ENCODE measurements at places on chromosomes 2 and 18.
A peak's percentile ranks its signal among the peaks of the same experiment; 100 is the strongest.

GRCh38 chr2:240573516-240574385 is 5.5 kb downstream of the RNPEPL1 start:
- DNase-seq: no peak

- DNase-seq: no peak
Measured at GRCh38 chr18:13390711-13391110, 172.2 kb downstream of the LDLRAD4 start.

DNA sequence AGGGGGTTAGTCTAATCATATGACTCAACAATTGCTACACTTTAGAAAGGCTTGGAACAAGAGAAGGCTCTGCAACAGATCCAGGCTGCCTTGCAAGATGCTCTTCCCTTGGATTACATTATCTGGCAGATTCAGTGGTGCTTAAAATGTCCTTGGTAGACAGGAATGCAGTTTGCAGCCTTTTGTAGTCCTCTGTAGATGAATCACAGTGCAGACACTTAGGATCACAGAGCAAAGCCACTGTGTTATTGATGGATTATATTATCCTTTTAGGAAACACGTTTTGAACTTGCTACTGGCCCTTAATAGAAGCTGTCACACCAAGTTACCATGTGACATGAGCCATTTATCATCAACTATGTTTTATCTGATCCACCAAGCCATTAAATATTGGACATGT is 152.2 kb downstream of the CBLN2 start:
- DNase-seq: no peak

DNA sequence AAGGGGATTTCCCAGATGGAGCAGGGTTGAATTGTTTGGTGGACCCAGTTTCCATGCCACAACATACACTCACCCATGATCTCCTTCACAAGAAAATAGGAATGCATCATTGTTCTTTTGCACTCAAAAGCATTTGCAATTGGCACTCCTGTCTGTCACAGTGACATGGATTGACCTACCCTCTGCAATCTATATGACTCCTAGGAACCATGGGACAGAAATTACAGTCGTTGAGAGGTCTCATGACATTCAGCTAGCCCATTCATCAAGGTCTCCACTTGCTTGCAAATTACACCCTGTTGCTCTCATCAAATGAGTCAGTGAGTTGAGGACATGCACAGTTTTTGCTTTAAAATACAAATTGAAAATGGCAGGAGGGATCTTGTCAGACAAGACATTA is 448.5 kb downstream of the LPIN1 start:
- no peak for DNase-seq

DNA sequence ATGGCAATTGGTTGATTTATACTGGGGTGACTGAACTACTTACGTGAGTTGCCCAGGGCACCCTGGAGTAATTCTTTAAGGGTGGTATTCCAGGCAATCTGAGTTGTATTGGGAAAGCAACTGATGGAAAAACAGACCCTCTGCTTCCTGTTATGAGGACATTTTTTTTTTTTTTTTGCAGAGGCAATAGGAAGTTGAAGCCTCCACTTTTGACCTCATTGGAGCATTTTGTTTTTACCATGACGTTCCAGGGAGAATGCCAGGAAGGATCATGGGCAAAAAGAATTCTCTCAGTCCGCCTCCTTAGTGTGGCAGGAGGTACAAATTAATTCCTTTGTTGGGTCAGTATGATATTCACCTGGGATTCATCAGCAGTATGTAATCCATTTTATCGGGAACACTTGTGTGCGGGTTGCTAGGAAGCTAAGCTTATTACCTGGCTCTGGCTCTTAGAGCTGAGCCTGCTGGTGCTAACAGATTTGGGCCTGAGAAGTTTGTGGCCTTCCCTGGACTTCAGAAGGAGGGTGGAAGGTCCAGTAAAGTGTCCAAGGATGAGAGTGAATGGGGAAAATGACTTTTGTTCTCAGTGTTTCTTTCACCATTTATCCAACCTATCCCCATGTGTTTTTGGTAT is 272.9 kb upstream of the EPAS1 start:
- DNase-seq: no peak

DNA sequence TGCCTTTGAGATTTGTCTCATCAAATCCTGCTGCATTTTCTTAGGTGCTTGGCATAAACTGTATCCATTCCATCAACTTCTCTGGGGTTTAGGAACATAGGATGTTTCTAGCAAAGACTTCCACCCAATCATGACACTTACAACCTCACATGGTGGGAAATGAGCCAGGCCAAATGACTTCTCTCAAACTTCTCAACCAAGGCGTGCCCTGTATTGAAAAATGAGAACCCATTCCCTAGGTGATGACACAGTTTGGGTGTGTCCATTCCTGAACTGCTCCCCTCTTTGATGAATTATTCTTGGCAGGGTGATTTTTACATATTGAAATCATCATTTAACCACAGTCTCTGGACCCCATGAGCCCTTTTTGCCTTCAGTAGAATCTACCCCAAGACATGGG is 161.1 kb downstream of the EN1 start:
- DNase-seq: no peak

DNA sequence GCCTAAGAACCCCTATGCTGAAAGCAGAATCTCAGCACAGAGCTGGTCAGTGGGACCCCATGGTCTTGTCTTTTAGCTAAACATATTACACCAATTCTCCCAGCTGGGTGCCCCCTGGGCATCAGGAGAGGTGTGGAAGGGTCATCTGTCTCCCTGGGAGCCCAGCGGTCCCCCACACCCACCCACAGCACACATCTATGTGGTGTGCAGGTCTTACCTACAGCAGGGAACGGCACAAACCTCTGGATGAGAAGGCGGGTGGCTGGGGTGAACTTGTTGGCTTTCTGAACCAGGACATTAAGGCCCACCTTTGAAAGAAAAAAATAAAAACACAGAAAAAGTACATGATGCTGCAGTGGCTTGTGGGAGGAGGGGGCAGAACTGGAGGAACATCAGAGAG is 70.7 kb downstream of the EMX1 start:
- no peak for DNase-seq

DNA sequence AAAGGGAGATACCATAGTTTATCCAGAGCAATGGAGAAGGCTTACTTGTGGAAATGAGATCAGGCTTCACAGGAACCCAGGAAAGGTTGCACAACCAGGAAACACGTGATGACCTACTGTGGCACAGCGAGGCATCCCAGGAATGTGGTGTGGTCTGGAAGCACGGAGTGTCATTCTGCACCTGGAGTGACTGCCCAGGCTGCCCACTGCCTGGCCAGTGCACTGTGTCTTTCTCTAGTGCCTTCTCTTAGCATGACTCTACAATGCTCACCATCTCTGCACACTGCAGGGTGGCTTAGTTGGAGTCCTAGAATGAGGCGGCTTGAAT is 48.9 kb downstream of the CHST9 start:
- DNase-seq: no peak

- peak; percentile 98 for DNase-seq
Measured at GRCh38 chr2:191866675-191867506, 20.0 kb upstream of the CAVIN2 start.

DNA sequence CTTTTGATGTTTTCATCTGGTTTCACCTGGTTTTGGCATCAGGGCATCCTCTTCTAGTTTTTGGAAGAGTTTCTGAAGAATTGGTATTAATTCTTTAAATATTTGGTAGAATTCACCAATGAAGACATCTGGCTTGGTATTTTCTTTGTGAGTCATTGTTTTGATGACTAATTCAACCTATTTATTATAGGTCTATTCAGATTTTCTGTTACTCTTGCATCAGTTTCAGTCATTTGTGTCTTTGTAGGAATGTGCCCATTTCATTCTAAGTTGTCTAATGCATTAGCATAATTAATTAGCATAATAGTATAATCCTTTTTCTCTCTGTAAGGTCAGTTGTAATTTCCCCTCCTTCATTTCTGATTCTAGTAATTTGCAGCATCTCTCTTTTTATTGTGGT is 8.0 kb downstream of the GNLY start:
- DNase-seq: peak; percentile 85

- DNase-seq: no peak
Measured at GRCh38 chr18:79465392-79465991, 69.8 kb downstream of the NFATC1 start.

DNA sequence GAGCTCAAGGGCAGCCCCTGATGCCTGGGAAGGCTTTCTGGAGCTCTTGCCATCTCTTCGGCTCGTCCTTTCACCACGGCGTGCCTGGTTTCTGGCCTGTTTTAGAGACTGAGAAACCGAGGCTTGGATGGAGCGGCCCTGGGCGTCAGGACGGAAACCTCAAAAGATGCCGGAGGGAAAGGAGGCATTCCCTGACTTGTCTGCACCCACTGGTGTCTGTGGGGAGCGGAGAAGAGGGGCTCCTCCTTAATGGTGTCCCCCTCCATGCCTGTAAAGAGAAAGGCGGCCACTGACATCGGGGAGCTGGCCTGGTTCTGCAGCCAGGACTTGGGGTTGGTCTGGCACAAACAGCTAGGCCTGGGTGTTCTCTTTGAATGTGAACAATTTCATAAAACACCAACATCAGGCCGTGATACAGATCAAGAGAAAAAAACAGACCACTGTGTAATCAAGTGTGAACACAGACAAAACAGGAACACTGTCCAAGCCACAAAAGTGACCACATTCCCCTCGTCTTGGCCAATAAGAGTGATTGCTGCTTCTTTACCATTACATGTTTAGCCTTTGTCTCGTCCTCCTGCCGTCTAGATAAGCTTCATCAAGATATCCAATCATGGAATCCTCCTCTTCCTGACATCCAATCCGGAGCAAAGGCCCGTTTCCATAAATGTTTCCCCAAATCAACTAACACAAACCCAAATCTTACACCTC is 633 bp upstream of the ILKAP start:
- no peak for DNase-seq

- DNase-seq: no peak
Measured at GRCh38 chr2:86309966-86310365, 27.5 kb downstream of the REEP1 start.

GRCh38 chr2:100624536-100624935 is 61.7 kb downstream of the PDCL3 start:
- no peak for DNase-seq

DNA sequence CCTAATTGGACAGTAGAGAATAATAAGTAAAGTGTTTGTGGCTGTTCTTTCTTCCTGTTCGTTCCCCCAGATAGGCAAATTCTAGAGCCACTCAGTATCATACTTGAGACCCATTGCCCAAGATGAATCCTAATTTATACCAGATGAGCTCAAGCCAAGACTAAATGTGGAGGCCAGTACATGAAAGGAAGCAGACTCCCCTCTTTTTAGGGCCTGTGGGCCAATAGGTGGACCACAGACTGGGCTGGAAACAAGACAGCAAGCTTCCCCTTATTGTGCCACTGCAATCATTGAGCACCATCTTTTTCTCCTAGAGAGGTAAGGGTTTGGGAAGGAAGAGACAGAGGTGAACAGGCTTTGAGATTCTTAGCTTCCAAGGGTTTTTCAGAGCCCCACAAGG is 141.9 kb downstream of the MGAT5 start:
- no peak for DNase-seq

GRCh38 chr2:134124047-134124753 is 129.7 kb upstream of the MGAT5 start:
- no peak for DNase-seq

GRCh38 chr2:86238354-86238753 is 39.1 kb downstream of the MRPL35 start:
- no peak for DNase-seq

DNA sequence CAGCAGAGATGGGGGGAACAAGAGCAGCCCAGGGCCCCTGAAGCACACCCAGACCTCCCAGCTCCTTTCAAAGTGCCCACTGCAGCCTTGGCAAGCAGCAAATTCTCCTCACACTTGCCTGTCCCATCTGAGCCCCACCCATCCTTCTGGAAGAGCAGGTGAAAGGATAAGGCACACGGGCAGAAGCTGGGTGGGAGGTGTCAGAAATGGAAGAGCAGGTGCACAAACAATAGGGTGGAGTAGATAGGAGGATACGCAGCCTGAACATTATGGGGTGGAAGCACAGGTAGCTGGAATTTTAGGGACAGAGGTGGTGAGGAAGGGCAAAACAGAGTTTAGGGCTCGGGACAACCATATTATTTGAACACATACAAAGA is 69.2 kb downstream of the TNS1 start:
- DNase-seq: no peak

GRCh38 chr2:6089474-6089873 is 397.3 kb downstream of the SOX11 start:
- no peak for DNase-seq

DNA sequence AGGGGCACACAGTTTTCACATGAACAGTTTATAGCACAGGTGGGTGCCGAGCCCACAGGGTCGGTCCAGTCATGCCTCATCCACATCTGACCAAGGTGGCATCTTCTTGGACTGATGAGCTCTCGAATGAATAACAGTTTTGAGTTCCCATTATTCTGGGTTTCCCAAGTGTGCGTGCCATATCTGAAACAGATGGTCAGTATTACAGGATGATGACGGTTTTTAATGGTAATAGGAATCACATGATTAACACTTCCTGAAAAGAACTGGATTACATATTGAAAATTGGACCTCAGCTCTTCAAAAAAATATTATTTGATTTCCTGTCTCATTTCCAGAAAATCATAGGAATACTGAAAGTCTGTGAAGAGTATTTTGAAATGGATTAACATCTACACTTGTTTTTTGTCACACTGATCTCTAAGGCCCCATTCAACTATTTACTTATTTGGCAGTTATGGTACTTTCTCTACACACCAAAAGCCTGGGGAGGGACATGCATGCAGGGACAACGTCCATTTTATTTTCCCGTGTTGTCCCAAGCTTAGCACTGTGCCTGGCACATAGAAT is 22.2 kb upstream of the NAB1 start:
- no peak for DNase-seq

GRCh38 chr2:8803658-8804379 is 33.6 kb downstream of the KIDINS220 start:
- peak; percentile 91 for DNase-seq

- DNase-seq: no peak
Measured at GRCh38 chr18:58714821-58715220, 43.6 kb downstream of the MALT1 start.

- no peak for DNase-seq
Measured at GRCh38 chr2:127651971-127652550, 6.1 kb downstream of the GPR17 start.

DNA sequence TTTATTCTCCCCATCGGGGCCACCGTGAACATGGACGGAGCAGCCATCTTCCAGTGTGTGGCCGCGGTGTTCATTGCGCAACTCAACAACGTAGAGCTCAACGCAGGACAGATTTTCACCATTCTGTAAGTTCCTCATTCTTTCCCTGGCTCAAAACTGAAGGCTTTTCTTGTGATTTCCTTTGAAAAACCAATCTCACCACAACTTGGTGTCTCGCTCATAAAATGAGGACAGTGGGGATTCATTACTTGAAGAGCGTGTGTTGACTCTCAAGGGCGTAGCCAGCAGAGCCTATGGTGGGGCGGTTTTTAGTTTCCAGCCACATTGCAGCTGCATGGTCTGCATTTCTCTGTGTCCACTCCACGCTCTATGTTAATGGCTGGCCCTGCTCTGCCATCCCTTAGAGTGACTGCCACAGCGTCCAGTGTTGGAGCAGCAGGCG is 29.0 kb downstream of the SLC1A4 start:
- DNase-seq: no peak

- no peak for DNase-seq
Measured at GRCh38 chr2:233444501-233444900, 90.2 kb downstream of the DGKD start.

- no peak for DNase-seq
Measured at GRCh38 chr2:46356991-46357390, 59.8 kb downstream of the EPAS1 start.
